Parietal lobe (tissue), 2 donors: ENCODE measurements at places on chromosomes 12 and 14. TPM values are rescaled to one million over a fixed set of nuclear protein-coding genes. Genes with fewer than 3 reads are reported as not detected.

Gene PPP1R36
- total RNA-seq: not detected

Gene POMT2
- total RNA-seq: 25.4 TPM

Gene RILPL1
- 7.5 TPM for total RNA-seq

Gene FRMD6
- 14.4 TPM for total RNA-seq

Gene KCNK13
- total RNA-seq: 0.31 TPM

Gene NXPH4
- 1.6 TPM for total RNA-seq

Gene TIMELESS
- 5.3 TPM for total RNA-seq

Gene LALBA
- total RNA-seq: not detected

Gene NKX2-1
- total RNA-seq: 1.6 TPM

Gene TAS2R42
- not detected for total RNA-seq

Gene PTPN6
- 3.4 TPM for total RNA-seq

Gene PRB2
- not detected for total RNA-seq

Gene BDKRB1
- not detected for total RNA-seq

Gene C12orf76
- total RNA-seq: 70.4 TPM

Gene RITA1
- total RNA-seq: 8.5 TPM

Gene CABP1
- 6.3 TPM for total RNA-seq

Gene AQP5
- 0.63 TPM for total RNA-seq

Gene ZNF664
- 118 TPM for total RNA-seq

Gene PROX2
- total RNA-seq: not detected

Gene KDM2B
- total RNA-seq: 108 TPM

Gene RDH5
- 9.1 TPM for total RNA-seq

Gene PIK3C2G
- 0.31 TPM for total RNA-seq

Gene GRIP1
- total RNA-seq: 98.6 TPM

Gene RFX4
- 9.4 TPM for total RNA-seq

Gene AMN
- total RNA-seq: not detected

Gene NPAS3
- total RNA-seq: 42.9 TPM

Gene E2F7
- 5.0 TPM for total RNA-seq
